Glutamatergic neuron (in vitro differentiated cells): ENCODE measurements at places on chromosomes 12 and 14. TPM values are rescaled to one million over a fixed set of nuclear protein-coding genes. Genes with fewer than 3 reads are reported as not detected.

GATC gene
- total RNA-seq, result 16.8 TPM

TMEM119 gene
- 0.15 TPM for total RNA-seq

- DNase-seq, result no peak
Observed at GRCh38 chr12:33427071-33427470, 12.5 kb downstream of the SYT10 start.

- DNase-seq, result no peak
Observed at GRCh38 chr14:93054006-93054405, 61.7 kb downstream of the ITPK1 start.

GRCh38 chr12:104201238-104202001 lies 14.2 kb upstream of the TXNRD1 start:
- DNase-seq, result peak; percentile 26
